ENCODE measurements at places on chromosomes 7 and 10. TPM values are rescaled to one million over a fixed set of nuclear protein-coding genes. Genes with fewer than 3 reads are reported as not detected.
A peak's percentile ranks its signal among the peaks of the same experiment; 100 is the strongest.

- DNase-seq: no peak
Observed at GRCh38 chr10:28686835-28687682, 9.7 kb downstream of the BAMBI start.

GRCh38 chr7:142714375-142714774, 34.9 kb upstream of the PRSS1 start:
- DNase-seq: no peak

DNA sequence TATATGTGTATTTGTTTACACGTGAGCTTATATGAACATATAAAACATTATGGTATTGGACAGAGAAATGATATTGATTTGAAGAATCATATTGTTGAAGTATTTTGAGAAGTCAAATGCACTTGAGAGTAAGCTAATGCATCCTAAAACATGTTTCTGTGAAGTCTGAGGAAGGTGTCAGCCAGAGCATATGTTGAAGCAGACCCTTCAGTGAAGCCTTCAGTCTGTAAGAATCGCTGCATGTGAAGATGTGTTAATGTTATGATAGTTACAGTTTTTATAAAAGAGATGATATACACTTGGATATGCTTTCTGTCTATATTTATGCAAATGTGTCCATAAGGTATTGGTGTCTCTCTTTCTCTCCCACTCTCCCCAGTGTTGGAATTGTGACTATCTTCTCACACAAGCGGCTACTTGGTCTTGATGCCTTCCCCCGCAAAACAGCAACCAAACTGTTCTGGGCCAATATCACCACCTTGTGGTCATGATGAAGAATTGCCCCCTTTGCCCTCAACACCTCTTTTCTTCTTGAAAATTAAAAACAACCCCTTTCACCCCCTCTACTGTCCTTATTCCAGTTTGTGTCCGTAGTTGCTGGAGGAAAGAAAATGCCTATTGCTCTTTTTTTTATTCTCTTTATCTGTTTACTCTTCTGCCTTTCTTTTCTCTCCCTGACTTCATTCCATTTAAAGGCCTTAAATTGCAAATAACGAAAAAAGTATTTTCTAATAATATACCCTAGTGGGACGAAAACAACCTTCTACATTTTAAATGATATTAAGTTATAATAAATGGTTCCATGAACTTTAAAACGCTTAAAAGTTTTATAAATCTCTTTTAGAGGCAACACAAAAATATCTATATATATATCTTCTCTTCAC, 64.9 kb downstream of the IKZF1 start:
- peak; percentile 1 for DNase-seq

DNA sequence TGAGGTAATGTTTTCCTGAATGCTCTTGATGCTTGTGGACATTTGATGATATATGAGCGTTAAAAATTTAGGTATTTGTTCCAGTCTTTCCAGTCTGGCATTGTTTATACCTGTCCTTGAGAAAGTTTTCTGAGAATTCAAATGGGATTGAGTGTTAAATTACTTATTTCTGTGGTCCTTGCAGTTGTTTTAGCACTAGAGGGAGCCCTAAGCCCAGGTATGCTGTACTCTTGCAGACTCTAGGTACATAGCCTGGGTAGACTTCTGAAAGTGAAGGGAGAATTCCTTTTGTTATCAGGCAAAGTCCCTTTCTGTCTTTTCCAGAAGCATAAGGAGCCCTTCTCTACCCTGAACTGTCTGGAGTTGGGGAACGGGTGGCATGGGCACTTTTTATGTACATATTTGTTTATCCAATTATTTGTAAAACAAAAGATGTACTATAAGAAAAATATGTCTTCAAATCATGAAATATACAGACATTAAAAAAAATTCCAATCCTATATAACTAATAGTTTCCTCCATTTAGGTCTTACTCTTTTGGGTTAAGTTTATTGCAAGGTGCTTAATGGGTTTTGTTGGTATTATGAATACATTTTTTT, 262.1 kb downstream of the ATRNL1 start:
- DNase-seq: peak; percentile 46

GRCh38 chr7:4225881-4226523, 456.1 kb upstream of the FOXK1 start:
- DNase-seq: no peak

SSBP1 gene
- total RNA-seq: 153 TPM

PCBD1 gene
- total RNA-seq: 57.4 TPM

PIK3CG gene
- not detected for total RNA-seq

GRB10 gene
- 13.4 TPM for total RNA-seq
